ENCODE measurements at places on chromosomes 16 and 17.

GRCh38 chr17:79746889-79747507 is 16.3 kb downstream of the ENPP7 start:
- DNase-seq = peak; percentile 10

- no peak for DNase-seq
Observed at GRCh38 chr17:15935891-15936290, 9.0 kb upstream of the ADORA2B start.

DNA sequence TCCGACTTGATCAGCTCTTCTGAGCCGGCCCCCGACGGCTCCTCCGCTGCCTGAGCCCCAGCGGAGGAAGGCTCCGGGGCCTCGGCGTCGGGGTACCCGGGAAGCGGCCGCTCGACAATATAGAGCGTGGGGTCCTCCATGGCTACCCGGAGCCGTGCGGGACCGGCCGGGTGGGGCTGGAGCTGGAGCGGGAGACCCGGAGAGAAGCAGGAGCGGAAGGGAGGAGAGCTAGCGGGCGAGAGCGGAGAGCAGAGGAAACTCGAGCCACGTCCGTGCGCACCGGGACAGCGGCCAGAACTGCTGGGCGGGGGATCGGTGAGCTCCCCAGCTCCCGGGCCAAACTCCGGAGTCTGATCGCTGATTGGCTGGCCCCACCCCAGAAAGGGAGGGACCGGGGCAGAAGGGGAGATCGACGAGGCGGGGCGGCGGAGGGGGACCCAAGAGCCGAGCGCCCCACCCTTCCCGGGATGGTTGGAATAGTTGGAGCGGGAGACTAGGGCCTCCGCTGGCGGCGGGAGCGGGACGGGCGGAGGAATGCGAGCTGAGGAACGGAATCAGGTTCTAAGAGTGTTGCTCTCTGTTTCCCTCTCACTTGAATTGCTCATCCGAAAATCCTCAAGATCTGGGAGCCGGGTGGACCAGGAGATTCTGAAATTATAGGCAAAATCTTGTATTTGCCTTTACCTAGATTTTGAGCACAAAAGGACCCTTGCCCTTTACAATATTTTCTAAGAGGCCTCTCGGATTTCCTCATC is at the start of gene CAVIN1:
Gene CAVIN1, minus strand, starts transcription at position 299 of the 755 bp plus-strand sequence. Its CDS starts 159 bp downstream, at position 140.
- peak; percentile 100 for DNase-seq

- no peak for DNase-seq
Observed at GRCh38 chr16:75695708-75696107, 5.6 kb downstream of the DUXB start.

DNA sequence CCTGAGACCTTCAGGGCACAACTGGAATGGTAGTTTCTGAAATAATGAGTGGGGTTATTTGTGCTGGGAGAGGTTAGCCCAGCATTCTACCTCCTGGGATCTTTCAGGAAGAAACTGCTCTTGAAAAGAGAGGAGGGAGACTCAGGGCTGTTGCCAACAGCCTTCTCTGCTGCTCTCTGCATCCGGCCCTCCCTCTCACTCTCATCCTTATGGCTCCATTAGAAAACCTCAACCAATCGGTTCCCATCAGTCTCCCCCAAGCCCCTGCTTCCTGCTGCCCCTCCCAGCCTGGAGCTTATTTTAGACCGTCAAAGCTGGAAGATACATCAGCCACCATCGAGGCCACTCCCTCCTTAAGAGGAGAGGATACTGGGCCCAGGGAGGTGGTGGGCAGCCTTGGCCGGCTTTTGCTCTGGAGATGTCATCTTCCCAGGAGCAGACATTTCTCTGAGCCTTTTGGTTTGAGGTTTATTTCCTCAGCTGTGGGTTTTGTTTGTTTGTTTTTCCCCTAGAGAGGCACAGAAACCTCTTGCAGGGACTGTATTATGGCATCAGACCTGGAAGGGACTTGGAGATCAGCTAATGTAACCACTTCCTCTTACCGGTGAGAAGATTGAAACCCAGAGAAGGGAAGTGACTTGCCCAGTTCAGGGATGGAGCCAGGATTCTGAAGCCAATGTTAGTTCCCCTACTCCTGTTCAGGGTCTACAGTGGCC is 2.7 kb downstream of the MPRIP start:
- peak; percentile 90 for DNase-seq

DNA sequence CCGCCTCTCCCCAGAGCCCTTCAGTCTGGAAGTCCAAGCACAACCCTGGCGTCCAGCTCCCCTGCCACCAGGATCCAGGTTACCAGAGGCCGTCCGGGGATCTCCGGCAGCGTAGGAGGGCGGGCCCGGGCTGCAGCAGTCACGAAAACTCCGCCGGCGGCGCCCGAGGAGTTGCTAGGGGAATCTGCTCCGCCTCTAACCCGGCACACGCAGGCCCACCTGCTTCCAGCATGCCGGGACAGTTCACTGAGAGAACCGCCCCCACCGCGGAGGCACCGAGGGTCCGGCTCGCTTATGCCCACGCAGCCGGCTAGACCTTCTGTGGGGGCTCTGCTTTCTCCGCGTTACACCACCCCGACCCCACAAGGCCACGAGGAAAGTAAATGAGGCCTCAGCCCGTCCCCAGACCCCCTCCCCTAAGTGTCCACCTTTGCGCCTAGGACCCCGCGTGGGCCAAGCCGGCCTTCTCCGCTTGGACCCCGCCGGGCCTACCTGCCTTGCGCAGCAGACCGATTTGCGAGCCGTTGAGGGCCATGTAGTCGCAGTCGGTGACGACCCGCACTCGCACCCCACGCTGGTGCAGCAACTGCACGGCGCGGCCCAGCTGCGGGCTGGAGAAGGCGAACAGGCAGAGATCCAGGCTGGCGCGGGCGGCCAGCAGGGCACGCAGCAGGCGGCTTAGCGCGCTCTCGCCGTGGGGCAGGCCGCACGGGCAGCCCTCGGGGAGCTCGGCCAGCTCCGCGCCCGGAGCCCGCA is 587 bp downstream of the PLD6 start:
- peak; percentile 74 for DNase-seq

DNA sequence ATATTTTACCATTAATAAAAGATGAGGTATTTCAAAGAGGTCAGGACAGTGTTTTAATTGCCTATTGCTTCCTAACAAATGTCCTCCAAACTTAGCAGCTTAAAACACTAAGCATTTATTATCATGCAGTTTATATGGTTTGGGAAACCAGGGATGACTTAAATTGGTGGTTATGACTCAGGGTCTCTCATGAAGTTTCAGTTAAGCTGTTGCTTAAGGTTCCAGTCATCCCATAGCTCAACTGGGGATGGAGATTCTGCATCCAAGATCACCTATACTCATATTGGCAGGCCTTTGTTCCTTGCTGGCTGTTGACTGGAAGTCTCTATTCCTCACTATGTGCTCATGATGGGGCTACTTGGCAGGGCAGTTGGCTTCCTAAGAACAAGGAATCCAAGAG is 1329.9 kb upstream of the GOT2 start:
- DNase-seq = no peak

- DNase-seq = no peak
Observed at GRCh38 chr17:17532991-17533390, 36.8 kb upstream of the RASD1 start.

DNA sequence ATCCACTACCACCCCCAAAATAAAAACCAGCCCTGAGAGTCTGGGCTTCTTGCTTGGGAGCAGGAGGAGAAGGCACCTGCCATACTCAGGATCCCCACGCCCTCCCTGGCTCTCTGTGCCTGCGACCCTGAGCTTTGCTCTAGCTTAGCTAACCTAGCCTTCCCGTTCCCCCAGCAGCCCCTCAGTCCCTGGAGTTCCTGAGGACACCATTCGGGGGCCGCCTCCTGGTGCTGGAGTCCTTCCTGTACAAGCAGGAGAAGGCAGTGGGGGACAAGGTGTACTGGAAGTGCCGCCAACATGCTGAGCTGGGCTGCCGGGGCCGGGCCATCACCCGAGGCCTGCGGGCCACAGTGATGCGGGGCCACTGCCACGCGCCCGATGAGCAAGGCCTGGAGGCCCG is 18.5 kb downstream of the FLYWCH1 start:
- no peak for DNase-seq

DNA sequence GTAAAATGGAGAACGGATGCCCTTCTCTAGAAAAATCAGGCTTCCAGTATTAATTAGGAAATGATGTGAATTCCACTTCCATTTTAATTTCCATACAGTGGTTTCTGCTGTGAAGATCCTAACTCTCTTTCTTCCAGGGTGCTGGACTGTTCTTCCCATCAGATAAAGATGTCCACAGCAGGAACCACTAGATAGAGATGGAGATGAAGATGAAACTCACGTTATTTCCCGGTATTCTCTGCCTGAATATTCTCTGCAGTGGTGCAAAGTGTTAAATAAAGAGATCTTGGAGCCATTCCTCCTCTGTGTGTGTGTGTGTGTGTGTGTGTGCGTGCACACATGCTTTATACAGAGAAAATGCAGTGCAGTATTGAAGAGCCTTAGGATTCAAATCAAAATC is 727.5 kb downstream of the KCNJ2 start:
- DNase-seq = peak; percentile 21

DNA sequence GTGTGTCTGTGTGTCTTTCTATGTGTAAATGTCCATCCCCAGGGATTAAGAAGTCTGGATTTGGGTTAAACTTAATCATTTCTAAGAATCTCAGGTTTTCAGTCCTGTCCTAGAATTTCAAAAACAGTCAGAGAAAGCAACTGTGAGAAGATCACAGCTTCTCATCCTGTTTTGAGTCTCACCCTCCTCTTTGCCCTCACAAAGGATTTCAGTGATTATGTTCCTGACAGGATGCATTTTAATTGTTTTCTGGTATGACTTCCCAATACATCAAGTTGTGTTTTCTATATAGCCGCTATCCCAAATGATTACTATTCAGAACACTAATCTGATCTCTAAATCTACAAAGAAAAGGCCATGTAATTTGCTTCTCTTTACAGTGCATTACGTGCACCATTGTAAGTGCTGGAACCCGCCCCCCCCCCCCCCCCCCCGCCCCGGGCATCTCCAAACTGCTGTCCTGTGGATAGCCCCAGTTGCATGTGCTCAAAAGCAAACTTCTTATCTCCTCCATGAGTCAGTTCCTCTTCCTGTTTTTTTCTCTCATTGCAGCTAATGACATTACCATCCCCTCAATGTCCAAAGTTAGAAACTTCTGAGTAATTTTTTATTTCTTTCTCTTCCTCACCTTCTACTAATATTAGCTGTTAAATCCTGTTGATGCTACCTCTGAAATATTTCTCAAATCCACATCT is 73.9 kb downstream of the CDH13 start:
- DNase-seq = no peak

GRCh38 chr16:49589544-49590031 is 216.0 kb downstream of the C16orf78 start:
- DNase-seq = peak; percentile 39

- DNase-seq = peak; percentile 36
Observed at GRCh38 chr16:55406651-55407050, 72.3 kb upstream of the MMP2 start.

GRCh38 chr17:51085150-51085805 is 35.4 kb downstream of the SPAG9 start:
- no peak for DNase-seq

GRCh38 chr17:43025766-43026537 is 921 bp downstream of the RND2 start:
- DNase-seq = no peak

- DNase-seq = no peak
Observed at GRCh38 chr16:48299471-48299870, 52.1 kb upstream of the ABCC11 start.

DNA sequence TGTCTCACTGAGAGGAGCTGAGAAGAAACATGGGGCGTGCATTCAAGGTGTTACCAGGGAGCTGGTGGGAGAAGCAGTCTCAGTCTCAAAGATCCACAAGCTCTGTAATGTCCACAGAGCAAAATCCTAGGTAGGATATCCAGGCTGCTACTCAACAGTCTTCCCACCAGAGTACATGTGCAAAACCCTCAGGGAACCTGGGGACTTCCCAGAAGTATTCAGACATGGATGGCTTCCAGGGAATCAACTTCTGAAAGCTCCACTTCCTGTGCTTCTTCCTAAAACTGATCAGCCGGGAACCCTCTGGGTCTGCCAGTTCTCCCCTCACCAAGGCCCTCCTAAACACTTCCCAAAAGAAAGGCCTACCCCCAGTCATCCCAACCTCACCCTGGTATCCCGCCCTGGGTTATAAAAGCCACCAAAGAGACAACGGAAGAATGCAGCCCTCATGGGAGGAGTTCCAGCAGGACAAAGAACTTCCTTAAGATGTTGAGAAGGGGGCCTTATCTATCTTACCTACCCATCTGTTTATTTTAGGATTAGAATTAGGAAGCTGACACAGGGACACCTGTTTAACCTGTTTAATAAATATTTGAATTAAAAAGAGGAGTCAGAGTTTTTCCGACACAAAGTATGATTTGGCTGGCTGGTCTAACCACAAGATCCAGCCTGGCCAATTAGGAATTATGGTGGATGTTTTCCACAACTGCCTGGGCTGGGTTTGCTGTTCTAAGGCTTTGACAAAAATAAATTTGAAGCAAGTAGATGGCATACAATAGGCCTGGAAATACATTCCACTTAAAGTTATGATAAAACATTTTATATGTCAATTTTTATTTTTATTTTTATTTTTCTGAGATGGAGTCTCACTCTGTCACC is 37.0 kb downstream of the CUEDC1 start:
- DNase-seq = peak; percentile 48

- no peak for DNase-seq
Observed at GRCh38 chr16:49502136-49502881, 128.7 kb downstream of the C16orf78 start.

DNA sequence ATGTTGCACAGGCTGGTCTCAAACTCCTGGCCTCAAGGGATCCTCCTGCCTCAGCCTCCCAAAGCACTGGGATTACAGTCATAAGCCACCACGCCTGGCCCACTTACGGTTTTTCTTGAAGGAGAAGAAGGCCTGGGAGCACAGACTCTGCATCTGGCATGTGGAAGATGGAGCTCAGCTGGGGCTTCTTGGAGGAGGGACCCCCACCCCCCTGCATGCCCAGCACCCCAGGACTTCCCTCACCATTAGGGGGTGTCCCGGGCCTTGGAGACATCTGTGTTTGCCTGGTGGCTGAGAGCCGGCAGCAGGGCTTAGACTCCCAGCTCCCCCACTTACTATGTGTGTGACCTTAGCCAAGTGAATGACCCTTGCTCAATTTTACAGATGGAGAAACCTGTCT is 204.7 kb downstream of the ZNF423 start:
- no peak for DNase-seq

- no peak for DNase-seq
Observed at GRCh38 chr16:30622455-30623032, 12.4 kb upstream of the ZNF689 start.

GRCh38 chr16:3479654-3480216 is 15.6 kb downstream of the C16orf90 start:
- DNase-seq = no peak

DNA sequence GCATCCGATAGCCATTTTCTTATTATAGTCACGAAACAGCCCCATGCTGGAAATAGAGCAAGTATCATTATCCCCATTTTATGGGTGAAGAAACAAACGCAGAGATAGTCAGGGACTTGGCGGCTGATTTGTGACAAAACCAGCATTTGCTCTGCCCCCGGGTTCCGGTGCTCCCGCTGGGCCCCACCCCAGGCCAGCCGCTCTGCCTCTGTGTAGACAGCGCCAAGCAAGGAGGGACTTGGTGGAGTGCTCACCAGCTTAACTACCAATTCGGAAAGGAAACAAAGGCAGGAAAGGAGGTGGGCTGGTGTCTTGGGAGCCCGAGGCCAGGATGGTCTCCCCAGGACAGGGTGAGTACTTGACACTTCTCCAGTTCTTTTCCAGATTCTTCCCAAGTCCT is 10.0 kb downstream of the SRL start:
- DNase-seq = no peak

- DNase-seq = peak; percentile 64
Observed at GRCh38 chr16:84940670-84941551, 70.4 kb downstream of the ZDHHC7 start.

- peak; percentile 61 for DNase-seq
Observed at GRCh38 chr16:80938004-80938878, 68.4 kb downstream of the CMC2 start.

- peak; percentile 67 for DNase-seq
Observed at GRCh38 chr17:6843241-6843880, 11.8 kb upstream of the TEKT1 start.

Measured in tongue (tissue), 3 donors.